ENCODE measurements at places on chromosomes 7 and 10. TPM values are rescaled to one million over a fixed set of nuclear protein-coding genes. Genes with fewer than 3 reads are reported as not detected.

The IQUB gene
- polyA plus RNA-seq = 1.2 TPM

The ADAM12 gene
- 0.16 TPM for polyA plus RNA-seq

The AKR1C4 gene
- 0.02 TPM for polyA plus RNA-seq

GRCh38 chr7:50369143-50370026, 64.9 kb downstream of the IKZF1 start:
- H3K36me3 ChIP-seq = no peaks in the 10 kb centered on the region
- peak; percentile 4 for DNase-seq
- peaks cover 3% of the 10 kb centered on the region for H3K27me3 ChIP-seq

DNA sequence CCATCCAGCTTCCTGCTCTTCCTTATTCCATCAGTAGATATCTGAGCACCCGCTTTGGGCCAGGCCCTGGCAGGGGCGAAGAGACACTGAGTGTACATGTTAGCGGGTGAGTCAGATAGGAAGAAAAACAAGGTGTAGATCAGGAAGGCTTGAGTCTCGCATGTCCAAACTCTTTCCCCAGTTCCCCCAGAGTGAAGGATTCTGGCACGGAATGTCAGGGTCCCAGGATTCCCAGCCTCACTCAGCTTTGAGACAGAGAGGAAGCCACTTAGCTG, 24.1 kb upstream of the CHST15 start:
- H3K4me3 ChIP-seq = no peak overlapping the region
- H3K4me1 ChIP-seq = peaks cover 22% of the 10 kb centered on the region
- no peak for DNase-seq
- peaks cover 2% of the 10 kb centered on the region for H3K27me3 ChIP-seq
- no peaks in the 10 kb centered on the region for H3K36me3 ChIP-seq
- H3K27ac ChIP-seq = no peak overlapping the region

- H3K36me3 ChIP-seq = peaks cover 33% of the 10 kb centered on the region
- no peak overlapping the region for H3K4me3 ChIP-seq
- H3K27me3 ChIP-seq = no peaks in the 10 kb centered on the region
Observed at GRCh38 chr10:62084451-62084850, 183.0 kb downstream of the ARID5B start.

- H3K4me3 ChIP-seq = no peak overlapping the region
- H3K4me1 ChIP-seq = peaks cover 21% of the 10 kb centered on the region
- no peak overlapping the region for H3K27ac ChIP-seq
- no peaks in the 10 kb centered on the region for H3K27me3 ChIP-seq
Observed at GRCh38 chr10:112622786-112623185, 175.8 kb downstream of the VTI1A start.

- H3K4me1 ChIP-seq = no peaks in the 10 kb centered on the region
- no peak for DNase-seq
Observed at GRCh38 chr7:73354821-73355220, 26.9 kb downstream of the FKBP6 start.
